ENCODE measurements at places on chromosomes 7 and 10.

GRCh38 chr10:10513898-10514297, 503.8 kb upstream of the CELF2 start:
- DNase-seq = no peak

DNA sequence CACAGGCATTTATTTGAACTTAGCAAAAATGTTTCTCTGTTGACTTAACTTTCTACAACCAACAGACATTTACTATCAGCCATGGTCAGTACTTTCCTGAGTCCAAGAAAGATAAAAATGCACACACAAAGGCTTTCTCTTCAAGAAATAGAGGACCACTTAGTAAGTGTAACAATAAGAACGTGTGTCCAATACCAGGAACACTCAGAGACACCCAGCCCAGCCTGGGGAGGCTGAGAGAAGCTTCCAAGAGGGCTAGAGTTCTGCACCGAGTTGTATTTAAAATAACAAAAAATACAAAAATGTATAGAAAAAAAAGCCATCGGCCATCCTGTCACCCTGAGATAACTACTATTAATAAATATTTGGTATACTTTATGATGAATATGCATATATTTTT, 35.8 kb downstream of the VSTM4 start:
- DNase-seq = no peak

- DNase-seq = no peak
Observed at GRCh38 chr10:124616040-124616835, 127.9 kb downstream of the FAM53B start.

DNA sequence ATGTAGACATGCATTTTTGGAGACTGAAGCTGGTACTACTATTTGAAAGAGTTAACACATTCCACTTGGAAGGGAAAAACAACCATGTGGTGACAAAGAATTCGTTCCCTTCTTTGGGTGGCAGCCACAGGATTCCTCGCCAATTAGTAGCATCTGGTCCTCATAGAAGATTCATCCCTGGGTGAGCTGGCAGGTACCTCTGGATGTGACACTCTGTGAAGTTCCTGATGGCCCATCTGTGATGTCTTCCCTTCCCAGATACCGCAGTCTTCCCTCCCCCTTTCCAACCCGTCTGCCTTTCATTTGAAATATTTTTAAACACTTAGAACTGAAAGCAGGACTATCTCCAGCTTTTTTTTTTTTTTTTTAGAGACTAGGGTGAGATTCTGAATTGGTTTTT, 569.5 kb downstream of the TYW1 start:
- no peak for DNase-seq

- no peak for DNase-seq
Observed at GRCh38 chr10:100662067-100662466, 83.3 kb upstream of the PAX2 start.

- DNase-seq = no peak
Observed at GRCh38 chr10:104318326-104318725, 19.9 kb downstream of the ITPRIP start.

DNA sequence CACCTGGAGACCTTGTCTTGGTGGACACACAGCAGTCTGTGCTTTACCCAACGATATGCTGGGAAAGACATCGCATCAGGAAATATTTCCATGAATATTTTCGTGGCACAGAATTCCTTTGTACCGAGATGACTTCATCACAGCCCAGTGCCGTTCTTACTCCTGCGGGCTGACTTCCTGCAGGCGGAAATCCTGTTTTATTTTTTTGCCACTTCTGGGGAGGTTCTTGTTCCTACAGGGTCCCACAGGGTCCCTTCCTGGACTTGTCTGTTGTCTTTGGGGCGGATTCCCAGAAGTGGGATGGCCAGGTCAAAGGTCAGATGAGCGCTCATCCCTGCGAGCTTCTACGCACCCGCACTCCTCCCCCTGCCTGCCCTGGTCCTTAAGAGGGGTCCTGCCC, 86.5 kb downstream of the DNAJB6 start:
- DNase-seq = no peak

- no peak for DNase-seq
Observed at GRCh38 chr7:1548438-1548831, 7.6 kb downstream of the TMEM184A start.

DNA sequence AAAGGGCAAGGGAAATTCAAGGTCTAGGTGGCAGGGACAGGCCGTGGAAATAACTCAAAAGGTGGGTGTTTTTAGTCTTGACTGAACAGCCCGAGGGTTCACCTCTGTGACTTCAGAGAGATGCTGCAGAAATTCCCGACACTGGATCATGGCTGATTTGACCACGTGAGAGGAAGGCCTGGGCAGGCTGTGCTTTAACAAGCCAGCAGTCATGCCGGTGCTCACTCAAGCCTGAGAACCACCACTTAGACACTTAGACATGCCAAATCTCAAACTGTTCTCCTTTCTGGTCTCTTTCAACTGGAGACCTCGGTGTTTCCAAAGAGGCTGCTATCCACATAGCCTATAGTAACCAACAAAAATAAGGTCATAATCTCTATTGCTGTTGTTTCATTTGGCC, 15.4 kb downstream of the TECTB start:
- DNase-seq = no peak

- DNase-seq = no peak
Observed at GRCh38 chr7:122143376-122143750, 686 bp downstream of the AASS start.

DNA sequence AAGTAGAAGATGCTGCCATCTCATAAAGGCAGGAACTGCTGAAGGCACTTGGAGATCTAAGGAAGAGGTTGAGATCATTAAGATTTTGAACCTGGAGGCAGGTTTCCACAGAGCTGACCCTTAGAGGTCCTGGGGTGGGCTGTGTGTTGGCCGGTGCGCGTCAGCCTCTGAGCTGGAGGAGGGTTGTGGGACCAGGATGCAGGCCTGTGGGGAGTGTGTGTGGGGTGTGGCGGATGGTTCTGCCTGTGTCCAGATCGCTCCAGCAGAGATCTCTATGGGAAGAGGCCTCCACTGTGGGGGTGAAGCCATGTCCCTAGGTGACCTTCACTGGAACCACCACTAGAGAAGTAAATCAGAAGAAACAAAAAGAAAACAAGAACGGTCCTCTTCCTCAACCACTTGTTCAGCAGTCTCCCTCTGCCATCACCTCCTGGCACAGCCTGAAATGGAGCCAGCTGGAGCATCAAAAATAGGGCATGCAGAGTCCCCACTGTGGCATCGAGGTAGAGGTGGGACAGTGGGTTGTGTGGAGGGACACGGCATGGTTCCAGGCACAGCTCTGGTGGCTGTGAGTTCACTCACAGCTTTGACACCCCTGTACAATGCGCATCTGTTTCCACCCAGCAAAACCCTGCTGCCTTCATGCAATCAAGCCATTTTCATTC, 453.8 kb downstream of the TCERG1L start:
- no peak for DNase-seq

DNA sequence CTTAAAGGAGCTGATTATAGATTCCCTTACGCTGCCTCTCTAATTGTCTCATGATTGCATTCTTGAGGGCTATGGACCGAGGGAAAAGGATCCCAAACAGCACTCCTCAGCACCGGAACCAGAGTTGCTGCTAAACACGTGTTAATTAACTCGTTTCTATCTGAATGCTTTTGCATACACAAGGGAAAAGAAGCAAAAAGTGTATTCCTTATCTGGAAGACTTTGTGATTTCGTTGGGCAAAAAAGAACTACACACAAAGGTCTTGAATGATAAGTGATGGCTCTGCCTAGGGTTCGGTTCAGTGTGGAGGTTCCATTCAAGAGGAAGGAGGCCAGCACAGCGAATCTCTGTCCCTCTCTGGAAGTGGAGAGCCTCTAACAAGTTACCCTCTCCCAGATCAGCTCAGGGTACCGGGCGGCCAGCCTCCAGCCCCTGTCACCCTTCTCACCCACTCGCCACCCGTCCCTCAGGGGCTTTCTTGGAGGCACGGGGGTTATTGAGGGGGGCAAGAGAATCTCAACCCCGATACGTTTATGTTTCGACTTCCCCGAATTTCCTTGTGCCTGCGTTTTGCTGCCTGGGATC, 515 bp upstream of the SLC4A2 start:
- DNase-seq = no peak

- no peak for DNase-seq
Observed at GRCh38 chr10:61285749-61286148, 167.4 kb downstream of the TMEM26 start.

DNA sequence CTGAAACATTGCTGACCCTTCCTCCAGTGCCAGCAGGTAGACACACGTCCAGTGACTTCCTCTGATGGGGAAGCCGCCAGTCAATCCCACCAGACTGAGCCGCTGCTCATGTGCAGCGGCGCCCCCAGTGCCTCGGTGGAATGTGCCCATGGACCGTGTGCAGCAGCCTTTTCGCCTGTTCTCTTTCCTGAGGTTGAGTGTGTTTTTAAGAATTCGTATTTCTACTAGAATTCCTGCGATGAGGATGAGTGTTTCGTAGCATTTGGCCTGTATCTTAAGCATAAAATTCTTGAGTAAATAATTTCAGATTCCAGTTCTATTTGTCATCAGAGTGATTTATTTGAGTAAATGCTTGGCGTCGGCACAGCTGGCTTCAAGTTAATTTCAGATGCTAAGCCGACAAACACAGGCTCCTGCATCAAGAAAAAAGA, 35.4 kb downstream of the BNIP3 start:
- DNase-seq = no peak

DNA sequence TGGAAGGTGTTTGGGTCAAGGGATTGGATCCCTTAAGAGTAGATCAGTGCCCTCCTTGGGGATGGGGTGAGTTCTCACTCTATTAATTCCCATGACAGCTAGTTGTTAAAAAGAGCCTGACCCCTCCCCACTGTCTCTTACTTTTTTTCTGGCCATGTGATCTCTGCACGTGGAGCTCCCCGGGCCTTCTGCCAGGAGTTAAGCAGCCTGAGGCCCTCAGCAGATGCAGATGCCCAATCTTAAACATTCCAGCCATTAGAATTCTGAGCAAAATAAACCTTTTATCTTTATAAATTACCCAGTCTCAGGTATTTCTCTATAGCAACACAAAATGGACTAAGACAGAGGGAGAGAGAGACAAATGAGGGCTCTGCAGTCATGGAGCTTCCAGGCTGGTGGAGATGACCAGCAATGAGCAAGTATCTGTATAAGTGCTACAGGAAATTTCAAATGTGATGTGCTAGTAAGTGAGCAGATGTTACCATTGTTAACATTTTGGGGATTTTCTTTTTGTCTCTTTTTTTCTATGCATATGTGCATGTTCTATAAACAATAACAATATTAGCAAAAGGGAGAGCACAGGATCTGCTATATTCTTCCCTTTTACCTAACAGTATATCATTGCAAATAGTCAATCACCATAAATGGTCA, 26.7 kb downstream of the PLPP4 start:
- no peak for DNase-seq

GRCh38 chr7:101410743-101411507, 48.2 kb downstream of the COL26A1 start:
- no peak for DNase-seq

DNA sequence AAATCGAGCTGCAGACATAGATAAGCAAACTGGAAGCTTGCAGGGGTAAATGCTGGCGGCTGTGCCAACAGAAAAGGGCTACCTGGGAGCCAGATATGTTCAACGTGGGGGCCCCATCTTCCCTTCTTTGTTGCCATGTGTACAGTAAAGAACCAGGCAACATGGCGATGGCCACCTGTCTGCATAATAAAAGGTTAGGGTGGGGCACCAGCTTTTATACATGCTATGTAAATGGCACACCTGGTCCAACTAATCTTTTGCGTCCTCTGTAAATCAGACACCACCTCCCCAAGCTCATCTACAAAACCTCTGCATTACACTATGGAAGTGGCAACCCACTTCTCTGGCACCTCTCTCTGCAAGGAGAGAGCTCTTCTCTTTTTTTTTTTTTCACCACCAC, 13.9 kb downstream of the BUD31 start:
- DNase-seq = peak; percentile 53

- DNase-seq = no peak
Observed at GRCh38 chr10:101856626-101857025, 13.0 kb upstream of the KCNIP2 start.

Data from COR-L47 (cell line).